ENCODE measurements at places on chromosomes 2 and 18. TPM values are rescaled to one million over a fixed set of nuclear protein-coding genes. Genes with fewer than 3 reads are reported as not detected.

The IL1A gene
- 0.73 TPM for total RNA-seq

The SOCS6 gene
- 3.2 TPM for total RNA-seq

The MEP1B gene
- total RNA-seq, result 0.11 TPM

The CD207 gene
- total RNA-seq, result not detected

The VAMP5 gene
- total RNA-seq, result 65.6 TPM

The CXCR4 gene
- total RNA-seq, result 97.6 TPM

The CYP26B1 gene
- total RNA-seq, result not detected

The ANKRD36 gene
- total RNA-seq, result 66.5 TPM

The IGFBP5 gene
- not detected for total RNA-seq

The RESP18 gene
- total RNA-seq, result not detected

The MOCOS gene
- 0.30 TPM for total RNA-seq

The KLHL41 gene
- total RNA-seq, result not detected

The UGT1A10 gene
- total RNA-seq, result not detected

The HRH4 gene
- total RNA-seq, result 2.0 TPM

The ATP6V1B1 gene
- total RNA-seq, result not detected

The NLRC4 gene
- total RNA-seq, result not detected

The GKN2 gene
- not detected for total RNA-seq

The IL1RN gene
- 0.70 TPM for total RNA-seq

The SKOR2 gene
- not detected for total RNA-seq

The SCYGR4 gene
- total RNA-seq, result not detected

The CHRNG gene
- not detected for total RNA-seq

The CCDC121 gene
- 1.2 TPM for total RNA-seq

The HOXD4 gene
- total RNA-seq, result not detected

The CNNM4 gene
- 8.3 TPM for total RNA-seq

The SIX3 gene
- total RNA-seq, result 0.14 TPM

The RMDN2 gene
- 1.1 TPM for total RNA-seq

The CFC1 gene
- not detected for total RNA-seq

The CDH2 gene
- 0.05 TPM for total RNA-seq

The GPR45 gene
- not detected for total RNA-seq

The KCNG2 gene
- not detected for total RNA-seq

The INHA gene
- total RNA-seq, result not detected

The FAM228A gene
- not detected for total RNA-seq

The TBC1D8 gene
- total RNA-seq, result 0.73 TPM

Measured in T-helper 2 cell treated with Interferon-gamma antibody and Interleukin-4, amounts not matched to agents 100 ng/mL and 5 ng/mL, for 36 hours (primary cell).